ENCODE measurements at places on chromosomes 6 and 20.
A peak's percentile ranks its signal among the peaks of the same experiment; 100 is the strongest.

- DNase-seq = no peak
Measured at GRCh38 chr6:157845493-157846259, 22.6 kb downstream of the SNX9 start.

DNA sequence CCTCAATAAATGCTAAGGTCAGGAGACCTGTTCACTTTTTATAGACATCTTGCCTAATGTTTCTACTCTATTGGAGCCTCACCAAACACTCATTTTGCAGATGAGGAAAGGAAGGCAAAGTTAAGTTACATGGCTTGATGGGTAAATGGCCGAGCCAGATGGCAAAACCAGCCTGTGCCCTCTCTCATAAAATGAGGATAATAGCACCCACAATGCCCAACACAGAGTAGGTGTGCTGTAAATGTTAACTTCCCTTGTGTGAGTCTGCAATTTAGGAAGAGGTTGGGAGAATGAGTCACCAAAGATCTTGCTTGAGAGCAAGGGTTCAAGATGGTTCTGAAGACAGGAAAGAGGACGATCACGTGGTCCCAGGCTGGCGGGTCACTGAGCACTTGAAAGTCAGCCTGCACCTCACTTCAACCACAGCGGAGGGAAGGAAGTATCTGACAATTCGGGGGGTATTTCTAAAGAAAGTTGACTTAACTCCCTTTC lies 3.3 kb downstream of the KCNK5 start:
- peak; percentile 59 for DNase-seq

- no peak for DNase-seq
Measured at GRCh38 chr6:35025232-35026188, 115.6 kb downstream of the TCP11 start.

DNA sequence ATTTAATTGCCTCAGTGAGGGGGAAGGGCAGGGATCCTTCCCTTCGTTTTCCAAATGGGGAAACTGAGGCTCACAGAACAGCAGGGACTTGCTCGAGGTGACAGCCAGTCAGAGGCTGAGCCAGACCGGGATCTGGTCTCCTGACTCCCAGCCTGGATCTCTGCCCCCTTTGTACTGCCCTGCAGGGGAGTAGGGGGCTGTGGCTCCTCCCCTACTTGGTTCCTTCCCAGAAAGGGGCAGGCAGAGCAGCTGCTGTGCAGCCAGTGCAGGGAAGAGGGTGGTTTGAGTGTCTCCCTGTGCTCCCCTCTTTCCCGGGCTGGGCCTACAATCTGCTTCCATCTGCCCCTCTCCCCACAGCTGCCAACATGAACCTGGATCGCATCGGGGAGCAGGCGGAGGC lies 37.6 kb downstream of the UQCC2 start:
- no peak for DNase-seq

GRCh38 chr6:132246632-132247270 lies 154.5 kb downstream of the MOXD1 start:
- DNase-seq = no peak

- no peak for DNase-seq
Measured at GRCh38 chr6:118712969-118713368, 61.6 kb upstream of the CEP85L start.

- no peak for DNase-seq
Measured at GRCh38 chr6:139313784-139314545, 22.2 kb upstream of the TXLNB start.

Measured in K562 (cell line).